ENCODE measurements at places on chromosomes 7 and 10.

- DNase-seq, result no peak
These were observed 192.4 kb upstream of the SH2B2 start for GRCh38 chr7:102094316-102094650.

GRCh38 chr7:70595370-70595754 is 536.6 kb upstream of the GALNT17 start:
- DNase-seq, result no peak

DNA sequence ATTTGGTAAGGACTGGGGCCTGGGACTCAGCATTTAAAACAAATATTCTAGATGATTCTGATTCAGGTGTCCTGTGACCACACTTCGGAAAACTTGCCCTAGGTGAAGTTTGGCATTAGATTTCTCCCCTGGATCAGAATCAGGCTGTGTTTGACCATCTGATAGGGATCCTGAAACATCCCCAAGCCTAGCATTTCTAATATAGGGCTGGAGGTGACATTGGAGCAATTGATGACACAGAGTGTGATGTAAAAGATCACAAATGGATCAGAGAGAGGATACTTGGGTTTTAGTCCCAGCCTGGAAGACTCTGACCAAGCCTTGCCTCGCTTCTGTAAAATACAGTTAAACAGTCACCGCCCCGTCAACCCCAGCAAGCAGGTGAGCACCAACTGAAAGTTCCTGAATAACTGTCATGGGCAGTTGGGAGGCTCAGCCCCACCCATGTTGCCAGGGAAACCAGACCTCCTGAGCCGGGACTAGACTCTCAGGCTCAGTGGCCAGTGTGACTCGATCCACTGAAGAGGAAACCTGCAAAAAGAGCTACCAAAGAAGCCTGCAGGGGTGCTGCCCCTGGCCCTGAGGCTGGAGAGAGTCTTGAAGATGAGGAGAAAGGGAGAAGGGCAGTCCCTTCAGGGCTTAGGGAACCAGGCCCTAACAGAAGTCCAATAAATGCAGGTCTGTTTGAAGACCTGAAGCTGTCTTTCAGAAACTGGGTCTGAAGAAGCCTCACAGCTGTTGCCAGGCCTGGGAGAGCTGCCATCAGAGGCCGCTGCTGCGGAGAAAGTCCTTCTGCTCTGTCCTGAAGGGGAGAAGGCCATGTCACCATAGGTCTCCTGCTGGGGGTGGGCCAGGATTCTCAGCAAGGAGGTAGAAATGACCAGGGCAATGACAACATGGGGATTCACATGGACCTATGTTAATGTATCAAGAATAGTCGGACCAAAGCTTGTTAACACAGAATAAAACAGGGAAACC is 126.1 kb upstream of the KCNMA1 start:
- DNase-seq, result no peak

- no peak for DNase-seq
These were observed 79.9 kb upstream of the COL13A1 start for GRCh38 chr10:69721690-69722310.

GRCh38 chr7:70574970-70575799 is 556.8 kb upstream of the GALNT17 start:
- DNase-seq, result no peak

- DNase-seq, result no peak
These were observed at the start of gene PPP1R17 for GRCh38 chr7:31687024-31687748. Gene PPP1R17, plus strand, starts transcription at chr7:31687215. Its CDS starts 5,227 bp downstream, at chr7:31692442.
